ENCODE measurements at places on chromosomes 12 and 14. TPM values are rescaled to one million over a fixed set of nuclear protein-coding genes. Genes with fewer than 3 reads are reported as not detected.

DNA sequence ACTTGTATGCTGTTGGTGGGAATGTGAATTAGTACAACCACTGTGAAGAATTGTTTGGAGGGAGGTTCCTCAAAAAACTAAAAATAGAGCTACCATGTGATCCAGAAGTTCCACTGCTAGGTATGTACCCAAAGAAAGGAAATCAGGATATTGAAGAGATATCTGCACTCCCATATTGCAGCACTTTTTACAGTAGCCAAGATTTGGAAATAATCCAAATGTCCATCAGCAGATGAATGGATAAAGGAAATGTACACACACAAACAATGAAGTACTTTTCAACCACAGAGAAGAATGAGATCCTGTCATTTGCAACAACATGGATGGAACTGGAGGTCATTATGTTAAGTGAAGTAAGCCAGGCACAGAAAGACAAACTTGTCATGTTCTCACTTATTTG lies 25.9 kb downstream of the TIGAR start:
- no peaks in the 10 kb centered on the region for H3K36me3 ChIP-seq
- H3K4me1 ChIP-seq = no peaks in the 10 kb centered on the region
- no peak for DNase-seq
- no peak overlapping the region for H3K4me3 ChIP-seq
- H3K27me3 ChIP-seq = no peaks in the 10 kb centered on the region

- H3K4me1 ChIP-seq = peaks cover 77% of the 10 kb centered on the region
- DNase-seq = no peak
- peak overlapping the region; percentile 14 for H3K4me3 ChIP-seq
- H3K36me3 ChIP-seq = peaks cover 10% of the 10 kb centered on the region
- H3K27ac ChIP-seq = peak overlapping the region; percentile 61
These were observed 28.8 kb upstream of the RPLP0 start for GRCh38 chr12:120229487-120230325.

- no peaks in the 10 kb centered on the region for H3K27me3 ChIP-seq
- no peak overlapping the region for H3K27ac ChIP-seq
- H3K4me1 ChIP-seq = no peaks in the 10 kb centered on the region
- no peak overlapping the region for H3K4me3 ChIP-seq
- DNase-seq = no peak
- no peaks in the 10 kb centered on the region for H3K36me3 ChIP-seq
These were observed 150.1 kb downstream of the CAPZA3 start for GRCh38 chr12:18888047-18888446.

GRCh38 chr12:57764662-57765002 lies 2.2 kb downstream of the CYP27B1 start:
- H3K27ac ChIP-seq = no peak overlapping the region
- no peak for DNase-seq
- H3K4me1 ChIP-seq = peaks cover 15% of the 10 kb centered on the region
- H3K36me3 ChIP-seq = no peaks in the 10 kb centered on the region
- peaks cover 12% of the 10 kb centered on the region for H3K27me3 ChIP-seq

DNA sequence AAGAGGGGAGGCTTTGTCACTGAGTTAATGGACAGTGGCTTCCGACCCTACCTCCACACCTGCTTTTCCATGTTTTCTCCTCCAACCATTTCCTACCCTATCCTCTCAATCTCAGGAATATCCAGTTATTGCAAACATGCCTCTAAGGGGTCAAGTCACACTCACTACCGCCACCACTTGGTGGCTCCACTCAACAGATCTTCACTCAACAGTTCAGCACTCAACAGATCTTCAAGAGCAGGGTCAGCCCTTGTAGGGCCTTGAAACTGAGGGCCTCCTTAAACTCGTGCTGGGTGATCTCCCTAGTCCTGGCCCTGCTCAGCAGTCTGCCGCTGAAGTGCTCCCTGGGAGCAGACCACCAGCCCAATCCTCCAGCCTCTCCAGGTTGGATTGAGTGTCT lies 14.2 kb downstream of the ZNF641 start:
- no peaks in the 10 kb centered on the region for H3K4me1 ChIP-seq
- no peak overlapping the region for H3K27ac ChIP-seq
- H3K36me3 ChIP-seq = no peaks in the 10 kb centered on the region
- H3K4me3 ChIP-seq = no peak overlapping the region
- no peaks in the 10 kb centered on the region for H3K27me3 ChIP-seq
- no peak for DNase-seq

DNA sequence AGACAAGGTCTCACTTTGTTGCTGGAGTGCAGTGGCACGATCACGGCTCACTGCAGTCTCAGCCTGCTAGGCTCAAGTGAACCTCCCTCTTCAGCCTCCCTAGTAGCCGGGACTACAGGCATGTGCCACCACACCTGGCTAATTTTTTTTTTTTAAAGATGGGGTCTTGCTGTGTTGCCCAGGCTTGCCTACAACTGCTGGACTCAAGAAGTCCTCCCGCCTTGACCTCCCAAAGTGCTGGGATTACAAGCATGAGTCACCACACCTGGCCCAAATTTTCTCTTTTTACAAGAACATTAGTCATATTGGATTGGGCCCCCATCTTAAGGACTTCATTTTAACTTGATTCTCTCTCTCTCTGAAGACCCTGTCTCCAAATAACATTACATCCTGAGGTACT lies 7.0 kb upstream of the HECTD4 start:
- no peaks in the 10 kb centered on the region for H3K36me3 ChIP-seq
- no peak overlapping the region for H3K4me3 ChIP-seq
- no peak overlapping the region for H3K27ac ChIP-seq
- DNase-seq = no peak
- H3K4me1 ChIP-seq = no peaks in the 10 kb centered on the region

GRCh38 chr12:127334912-127335644 lies 931.9 kb upstream of the TMEM132C start:
- no peaks in the 10 kb centered on the region for H3K36me3 ChIP-seq
- H3K4me3 ChIP-seq = no peak overlapping the region
- no peak for DNase-seq
- H3K4me1 ChIP-seq = no peaks in the 10 kb centered on the region
- no peaks in the 10 kb centered on the region for H3K27me3 ChIP-seq

- H3K36me3 ChIP-seq = no peaks in the 10 kb centered on the region
- H3K27me3 ChIP-seq = no peaks in the 10 kb centered on the region
- H3K4me1 ChIP-seq = no peaks in the 10 kb centered on the region
- DNase-seq = no peak
These were observed 30.3 kb downstream of the KITLG start for GRCh38 chr12:88549929-88550328.

GRCh38 chr12:28742791-28743190 lies 406.3 kb upstream of the FAR2 start:
- H3K27ac ChIP-seq = no peak overlapping the region
- H3K4me1 ChIP-seq = no peaks in the 10 kb centered on the region
- DNase-seq = no peak
- H3K27me3 ChIP-seq = no peaks in the 10 kb centered on the region

DNA sequence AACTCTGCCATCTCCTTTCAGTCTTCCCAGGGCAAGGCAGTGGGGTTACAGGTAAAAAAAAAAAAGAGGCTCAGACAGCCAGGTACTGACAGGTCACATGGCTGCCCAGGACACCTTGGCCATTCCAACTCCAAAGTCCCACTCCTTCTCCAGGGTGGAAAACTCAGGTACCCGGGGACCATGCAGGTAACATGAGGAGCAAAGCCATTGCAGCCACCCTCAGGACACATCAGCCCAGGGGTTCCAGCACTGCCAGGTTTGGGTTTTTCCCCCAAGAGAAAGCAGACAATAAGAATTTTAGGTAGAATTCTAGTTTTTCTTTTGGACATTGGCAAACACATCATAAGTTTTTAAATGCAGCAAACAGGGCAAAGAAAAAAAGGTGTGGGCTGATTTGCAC lies 15.3 kb downstream of the FAM222A start:
- H3K4me3 ChIP-seq = no peak overlapping the region
- H3K27me3 ChIP-seq = no peaks in the 10 kb centered on the region
- no peaks in the 10 kb centered on the region for H3K4me1 ChIP-seq
- no peaks in the 10 kb centered on the region for H3K36me3 ChIP-seq

DNA sequence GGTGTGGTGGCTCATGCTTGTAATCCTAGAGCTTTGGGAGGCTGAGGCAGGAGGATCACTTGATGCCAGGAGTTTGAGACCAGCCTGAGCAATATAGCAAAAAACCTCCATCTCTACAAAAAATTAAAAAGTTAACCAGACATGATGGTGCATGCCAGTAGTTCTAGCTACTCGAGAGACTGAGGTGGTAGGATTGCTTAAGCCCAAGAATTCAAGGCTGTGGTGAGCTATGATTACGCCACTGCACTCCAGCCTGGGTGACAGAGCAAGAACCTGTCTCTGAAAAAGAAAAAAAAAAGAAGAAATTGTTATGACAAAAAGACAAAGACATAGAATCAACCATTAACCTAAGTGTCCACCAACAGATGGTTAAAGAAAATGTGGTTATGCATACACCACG lies 2.1 kb upstream of the ATP23 start:
- peaks cover 28% of the 10 kb centered on the region for H3K4me1 ChIP-seq
- no peaks in the 10 kb centered on the region for H3K36me3 ChIP-seq
- H3K4me3 ChIP-seq = no peak overlapping the region
- H3K27me3 ChIP-seq = no peaks in the 10 kb centered on the region
- H3K27ac ChIP-seq = no peak overlapping the region

DNA sequence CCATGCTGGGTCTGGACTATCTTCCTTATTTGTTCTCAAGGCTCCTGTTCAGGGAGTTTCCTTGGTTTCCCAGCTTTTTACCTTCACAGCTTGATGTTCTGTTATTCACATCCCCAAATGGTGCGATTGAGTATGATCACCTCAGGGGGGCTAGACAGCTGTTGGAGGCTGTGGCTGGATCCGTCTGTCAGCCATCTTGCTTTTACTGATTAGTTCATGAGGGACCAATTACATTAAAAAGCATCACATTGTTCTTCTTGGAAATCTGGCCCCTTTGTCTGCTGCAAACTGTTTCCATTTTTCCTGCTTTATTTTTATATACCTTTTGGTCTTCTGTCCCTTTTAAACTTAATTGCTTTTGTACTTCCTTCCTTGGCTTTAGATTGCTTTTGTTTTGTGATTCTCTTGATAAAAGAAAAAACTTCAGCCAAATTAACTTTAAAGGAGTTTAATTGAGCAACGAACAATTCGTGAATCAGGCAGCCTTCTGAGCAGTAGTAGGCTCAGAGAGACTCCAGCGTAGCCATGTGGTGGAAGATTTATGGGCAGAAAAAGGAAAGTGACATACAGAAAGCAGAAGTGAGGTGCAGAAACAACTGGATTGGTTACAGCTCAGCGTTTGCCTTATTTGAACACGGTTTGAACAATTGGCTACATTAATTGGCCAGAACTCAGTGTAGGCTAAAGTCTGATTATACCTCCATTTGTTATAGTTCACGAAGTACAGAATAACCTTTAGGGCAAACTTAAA lies 208.7 kb downstream of the AEBP2 start:
- H3K36me3 ChIP-seq = no peaks in the 10 kb centered on the region
- H3K4me3 ChIP-seq = no peak overlapping the region
- no peaks in the 10 kb centered on the region for H3K27me3 ChIP-seq

DNA sequence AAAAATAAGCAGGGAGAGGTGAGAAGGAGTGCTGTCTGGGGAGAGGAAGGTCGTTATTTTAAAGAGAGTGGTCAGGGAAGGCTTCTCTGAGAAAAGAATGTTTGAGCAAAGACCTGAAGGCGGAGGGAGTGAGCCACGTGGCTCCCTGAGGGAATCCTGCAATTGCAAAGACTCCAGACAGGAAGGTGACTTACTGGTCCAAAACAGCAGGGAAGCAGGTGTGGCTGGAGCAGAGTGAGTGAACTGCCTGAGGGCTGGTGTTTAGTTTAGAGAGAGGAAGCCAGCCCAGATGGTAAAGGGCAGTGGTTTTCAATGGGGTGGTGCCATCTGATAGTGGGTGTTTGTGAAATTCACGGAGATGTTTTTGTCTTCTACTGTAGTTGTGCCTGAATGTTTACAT lies 58.8 kb upstream of the LTA4H start:
- H3K4me3 ChIP-seq = no peak overlapping the region
- H3K36me3 ChIP-seq = no peaks in the 10 kb centered on the region
- no peaks in the 10 kb centered on the region for H3K4me1 ChIP-seq
- H3K27me3 ChIP-seq = no peaks in the 10 kb centered on the region
- no peak overlapping the region for H3K27ac ChIP-seq

DNA sequence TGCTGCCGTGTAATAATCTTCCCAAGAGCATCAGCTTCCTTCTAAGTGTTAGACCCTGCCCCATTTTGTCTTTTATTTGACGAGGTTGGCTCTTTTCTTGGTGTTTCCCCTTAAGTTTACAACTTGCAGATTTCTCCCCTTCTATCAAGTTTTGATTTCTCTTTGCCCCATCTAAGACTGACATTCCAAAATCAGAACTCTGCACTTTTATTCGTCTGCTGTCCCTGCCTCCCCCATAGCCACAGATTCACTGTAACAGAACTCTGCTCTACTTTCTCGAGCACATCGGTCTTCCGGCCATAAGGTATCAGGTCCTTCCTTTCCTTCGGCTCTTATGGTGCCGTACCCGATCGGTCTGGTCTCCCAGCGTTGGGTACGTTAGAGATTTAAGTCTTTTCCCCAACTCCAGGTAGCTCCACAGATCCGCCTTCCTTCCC lies 563 bp downstream of the DCP1B start:
- peak overlapping the region; percentile 80 for H3K4me3 ChIP-seq
- peak overlapping the region; percentile 80 for H3K27ac ChIP-seq
- H3K27me3 ChIP-seq = no peaks in the 10 kb centered on the region
- DNase-seq = no peak

- no peaks in the 10 kb centered on the region for H3K27me3 ChIP-seq
- no peak overlapping the region for H3K27ac ChIP-seq
- DNase-seq = no peak
- H3K4me1 ChIP-seq = no peaks in the 10 kb centered on the region
- no peaks in the 10 kb centered on the region for H3K36me3 ChIP-seq
These were observed 17.6 kb upstream of the STK38L start for GRCh38 chr12:27226407-27226929.

DNA sequence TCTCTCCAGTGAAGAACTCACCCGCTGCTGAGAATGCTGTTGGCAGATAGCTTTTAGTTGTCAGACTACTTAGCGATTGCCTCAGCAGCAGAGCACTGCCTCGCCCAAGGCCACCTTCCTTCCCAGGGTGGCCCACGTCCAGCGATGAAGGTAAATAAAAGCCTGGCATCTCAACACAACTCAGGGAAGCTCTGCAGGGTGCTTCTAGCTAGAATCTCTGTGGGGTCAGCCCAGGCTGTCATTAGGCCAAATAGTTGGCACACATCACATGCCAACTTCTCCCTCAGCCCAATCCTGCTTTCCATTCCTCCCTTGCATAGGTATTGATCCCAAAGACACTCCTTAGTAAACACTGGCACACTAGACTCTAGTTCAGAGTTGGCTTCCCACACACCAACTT lies 368.1 kb upstream of the TMTC1 start:
- H3K27ac ChIP-seq = no peak overlapping the region
- H3K4me3 ChIP-seq = no peak overlapping the region
- no peaks in the 10 kb centered on the region for H3K27me3 ChIP-seq
- H3K4me1 ChIP-seq = no peaks in the 10 kb centered on the region

- no peaks in the 10 kb centered on the region for H3K27me3 ChIP-seq
- no peak overlapping the region for H3K4me3 ChIP-seq
- H3K36me3 ChIP-seq = no peaks in the 10 kb centered on the region
- no peaks in the 10 kb centered on the region for H3K4me1 ChIP-seq
These were observed 265.6 kb downstream of the AACS start for GRCh38 chr12:125330645-125331341.

- H3K4me1 ChIP-seq = no peaks in the 10 kb centered on the region
- H3K4me3 ChIP-seq = no peak overlapping the region
- H3K27me3 ChIP-seq = no peaks in the 10 kb centered on the region
- DNase-seq = no peak
- no peak overlapping the region for H3K27ac ChIP-seq
These were observed 71.3 kb downstream of the DERA start for GRCh38 chr12:15982471-15982870.

PDE3A gene
- not detected for polyA plus RNA-seq

COPZ1 gene
- polyA plus RNA-seq = 131 TPM

VAMP1 gene
- 10.9 TPM for polyA plus RNA-seq

CD27 gene
- 590 TPM for polyA plus RNA-seq

ACOT6 gene
- polyA plus RNA-seq = not detected

LALBA gene
- not detected for polyA plus RNA-seq

GALNT9 gene
- not detected for polyA plus RNA-seq

LTB4R2 gene
- polyA plus RNA-seq = 2.7 TPM

TBC1D30 gene
- 0.52 TPM for polyA plus RNA-seq

Measured in naive thymus-derived CD4-positive, alpha-beta T cell (primary cell).